ENCODE measurements at places on chromosomes 5 and 9. TPM values are rescaled to one million over a fixed set of nuclear protein-coding genes. Genes with fewer than 3 reads are reported as not detected.
A peak's percentile ranks its signal among the peaks of the same experiment; 100 is the strongest.

DNA sequence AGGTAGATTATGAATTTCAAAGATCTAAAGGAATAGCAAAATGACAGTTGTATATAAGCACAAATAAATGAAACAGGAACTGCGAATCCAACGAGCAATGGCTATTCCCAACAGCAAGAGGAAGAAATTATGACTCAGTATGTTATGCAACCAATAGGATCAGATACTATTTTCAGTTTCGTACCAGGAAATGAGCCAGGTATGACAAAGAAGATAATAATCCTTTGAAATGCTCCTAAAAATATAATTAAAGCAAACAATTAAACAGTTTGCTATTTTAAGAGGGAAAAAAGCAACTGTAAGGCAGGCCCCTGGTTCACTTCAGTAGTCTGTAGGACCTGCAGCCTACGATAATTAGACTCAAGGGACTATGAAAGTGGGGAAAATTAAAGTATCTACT is 58.9 kb downstream of the AUH start:
- DNase-seq, result peak; percentile 93
- H3K27ac ChIP-seq, result no peak overlapping the region
- peaks cover 11% of the 10 kb centered on the region for H3K4me1 ChIP-seq
- no peak overlapping the region for H3K4me3 ChIP-seq

DNA sequence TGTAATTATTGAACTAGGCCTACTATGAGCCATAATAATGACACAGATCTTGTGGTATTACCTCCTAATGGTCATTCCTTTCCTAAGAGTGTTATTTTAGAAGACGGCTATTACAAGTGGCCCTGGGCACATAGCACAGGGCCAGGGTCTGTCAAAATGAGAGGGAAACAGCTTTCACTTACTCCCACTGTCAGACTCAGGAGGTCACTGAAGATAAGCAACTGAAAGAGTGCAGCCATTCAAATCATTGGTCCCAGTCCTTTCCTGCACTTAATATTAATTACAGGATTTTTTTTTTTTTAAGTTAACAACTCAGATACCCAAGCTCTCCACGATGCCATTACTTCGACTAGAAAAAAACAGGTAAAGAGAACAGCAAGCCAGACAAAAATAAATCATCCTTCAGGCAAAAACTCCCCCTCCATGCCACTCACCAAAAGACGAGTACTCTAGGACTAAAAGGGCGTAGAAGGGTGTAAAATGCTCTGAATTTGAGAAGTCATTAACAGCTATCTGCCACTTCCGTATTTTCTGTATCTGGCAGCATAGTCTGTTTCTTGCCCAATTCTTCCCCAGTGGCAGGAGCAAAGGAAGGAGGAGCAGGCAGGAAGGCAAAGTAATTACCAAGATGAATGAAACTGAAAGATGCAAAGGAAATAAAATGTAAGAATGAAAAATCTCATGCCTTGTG is 87.4 kb downstream of the ZNF608 start:
- H3K4me3 ChIP-seq, result no peak overlapping the region
- H3K4me1 ChIP-seq, result peaks cover 38% of the 10 kb centered on the region
- H3K27ac ChIP-seq, result peak overlapping the region; percentile 3
- H3K27me3 ChIP-seq, result no peaks in the 10 kb centered on the region
- no peak for DNase-seq

DNA sequence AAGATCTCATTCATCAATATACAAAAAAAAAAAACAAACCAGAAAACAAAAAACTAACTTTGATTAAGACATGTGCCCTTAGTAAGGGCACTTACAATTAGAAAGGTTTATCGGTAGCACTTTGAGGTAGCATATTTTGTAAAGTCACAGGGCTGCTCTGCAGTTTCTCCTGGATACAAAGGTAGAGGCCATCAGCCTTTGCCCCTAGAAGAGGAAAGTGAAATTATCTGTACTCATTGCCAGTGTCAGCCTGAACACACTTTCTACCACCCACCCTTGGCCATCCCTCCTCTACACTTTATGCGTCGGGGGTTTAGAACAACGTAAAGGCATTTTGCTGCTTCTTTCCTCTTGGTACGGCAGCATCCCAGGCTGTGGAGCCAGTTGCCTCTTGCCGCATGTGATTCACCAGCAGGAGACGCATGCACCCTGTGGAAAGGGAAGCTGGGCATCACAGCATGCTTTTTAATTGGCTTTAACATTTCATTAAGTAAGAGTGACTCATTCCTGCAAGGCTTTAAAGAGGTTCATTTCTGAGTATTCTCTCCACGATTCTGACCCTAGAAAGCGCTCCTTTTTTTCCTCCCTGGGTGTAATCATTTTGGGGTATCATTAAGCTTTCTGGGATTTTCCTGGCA is 84.6 kb downstream of the CEMIP2 start:
- no peaks in the 10 kb centered on the region for H3K27me3 ChIP-seq
- H3K36me3 ChIP-seq, result peaks cover 5% of the 10 kb centered on the region
- no peak overlapping the region for H3K4me3 ChIP-seq
- H3K4me1 ChIP-seq, result peaks cover 19% of the 10 kb centered on the region

DNA sequence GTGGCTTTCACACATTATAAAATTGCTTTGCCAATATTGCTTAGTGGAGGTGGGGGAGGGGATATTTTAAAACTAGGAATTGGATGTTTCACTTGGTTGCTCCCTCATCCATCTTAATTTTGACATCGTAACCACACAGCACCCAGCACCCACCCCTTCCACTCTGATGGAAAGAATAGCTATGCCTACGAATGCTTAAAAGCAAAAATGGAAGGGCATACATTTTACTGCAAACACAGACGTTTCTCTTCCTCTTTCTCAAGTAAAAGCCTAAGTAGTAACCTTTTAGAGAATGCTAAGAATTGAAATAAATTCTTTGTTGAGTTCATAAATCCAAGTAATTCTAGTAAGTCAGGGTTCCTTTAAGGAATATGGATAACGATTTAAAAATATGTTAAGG is 69.9 kb downstream of the JAKMIP2 start:
- DNase-seq, result no peak
- H3K27ac ChIP-seq, result no peak overlapping the region
- no peak overlapping the region for H3K4me3 ChIP-seq
- H3K4me1 ChIP-seq, result no peaks in the 10 kb centered on the region

DNA sequence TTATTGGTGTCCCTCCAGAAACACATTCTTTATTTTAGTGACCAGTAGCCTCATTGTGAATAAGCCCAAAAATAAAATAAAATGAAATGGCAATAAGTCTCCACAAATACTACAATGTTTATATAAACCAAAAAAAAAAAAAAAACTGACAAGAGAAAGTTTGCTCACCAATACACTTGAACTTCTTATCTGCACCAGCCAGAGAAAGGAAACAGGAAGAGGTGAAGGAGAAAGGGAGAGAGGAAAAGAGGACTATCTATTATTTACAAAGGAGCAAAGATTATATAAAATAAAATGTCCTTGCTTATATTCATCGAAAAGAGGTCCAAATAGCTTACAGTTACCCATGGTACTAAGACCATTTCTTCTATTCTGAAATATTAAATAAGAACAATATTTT is 176.4 kb upstream of the CCNG1 start:
- DNase-seq, result no peak

GRCh38 chr5:2634399-2635176 is 116.9 kb downstream of the IRX2 start:
- H3K36me3 ChIP-seq, result no peaks in the 10 kb centered on the region
- no peak overlapping the region for H3K4me3 ChIP-seq
- no peaks in the 10 kb centered on the region for H3K27me3 ChIP-seq

GRCh38 chr9:72396247-72397091 is 31.5 kb upstream of the ZFAND5 start:
- no peak overlapping the region for H3K4me3 ChIP-seq
- peak; percentile 91 for DNase-seq
- no peaks in the 10 kb centered on the region for H3K27me3 ChIP-seq
- H3K4me1 ChIP-seq, result peaks cover 4% of the 10 kb centered on the region
- H3K27ac ChIP-seq, result no peak overlapping the region

DNA sequence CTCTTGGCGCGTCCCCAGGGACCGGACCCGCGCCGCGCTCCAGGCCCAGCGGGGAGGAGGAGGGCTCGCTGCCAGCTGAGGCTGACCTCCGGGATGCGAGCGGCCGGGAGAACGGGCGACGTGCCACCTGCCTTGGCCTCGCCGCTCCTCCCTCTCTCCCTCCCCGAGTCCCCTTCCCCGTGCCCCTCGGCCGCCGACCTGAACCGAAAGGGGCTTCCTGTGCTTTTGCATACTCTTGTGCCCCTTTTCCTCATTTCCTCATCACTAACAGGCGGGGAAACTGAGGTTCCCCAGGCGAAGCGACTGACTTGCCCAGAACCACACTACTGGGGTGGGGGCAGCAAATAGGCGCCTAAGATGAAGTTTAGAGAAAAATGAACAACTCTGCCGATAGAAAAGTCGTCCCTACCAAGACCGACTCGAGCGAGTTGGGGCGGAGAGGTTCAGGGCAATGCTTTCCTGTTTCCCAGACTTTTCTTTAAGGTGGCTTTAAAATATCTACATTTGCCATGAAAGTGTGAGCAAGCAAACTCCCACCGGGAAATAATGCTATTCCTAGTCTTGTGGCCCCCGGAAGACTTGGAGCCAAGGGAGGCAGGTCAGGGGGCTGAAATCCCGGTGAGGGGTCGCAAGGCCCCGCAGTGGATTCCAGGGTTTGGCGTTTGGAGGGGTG is 580 bp upstream of the DUSP1 start:
- peaks cover 20% of the 10 kb centered on the region for H3K4me1 ChIP-seq
- no peaks in the 10 kb centered on the region for H3K27me3 ChIP-seq
- peaks cover 28% of the 10 kb centered on the region for H3K36me3 ChIP-seq
- H3K27ac ChIP-seq, result peak overlapping the region; percentile 98
- DNase-seq, result no peak
- peak overlapping the region; percentile 30 for H3K4me3 ChIP-seq

DNA sequence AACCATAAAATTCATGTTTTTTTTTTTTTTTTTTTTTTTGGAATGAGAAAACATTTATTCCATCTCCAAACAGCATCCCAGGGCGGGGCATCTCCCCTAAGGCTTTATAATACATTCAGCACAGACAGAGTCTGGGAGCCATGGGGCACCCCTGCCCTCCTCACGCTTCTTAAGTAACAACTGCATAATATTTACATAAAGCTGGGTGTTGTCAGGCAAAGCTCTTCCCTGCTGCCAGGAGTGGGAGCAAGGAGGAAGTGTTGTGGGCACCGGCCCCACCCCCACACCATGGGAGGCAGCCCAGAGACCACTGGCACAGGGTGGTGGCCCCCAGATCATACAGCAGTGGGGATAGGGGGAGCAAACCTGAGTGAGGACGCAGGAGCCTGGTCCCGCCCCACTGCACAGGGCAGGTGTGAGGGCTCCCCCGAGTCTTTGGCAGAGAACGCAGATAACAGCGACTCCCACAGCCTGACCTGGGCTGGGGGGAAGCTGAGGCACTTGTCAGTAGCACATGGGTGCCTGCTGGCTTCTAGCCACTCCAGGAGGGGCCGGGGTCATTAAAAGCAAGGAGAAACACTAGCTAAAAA is 86.1 kb upstream of the CEP78 start:
- H3K4me1 ChIP-seq, result no peaks in the 10 kb centered on the region
- H3K36me3 ChIP-seq, result no peaks in the 10 kb centered on the region
- no peak for DNase-seq
- no peak overlapping the region for H3K27ac ChIP-seq
- no peaks in the 10 kb centered on the region for H3K27me3 ChIP-seq

- H3K4me3 ChIP-seq, result no peak overlapping the region
- DNase-seq, result no peak
- peaks cover 10% of the 10 kb centered on the region for H3K36me3 ChIP-seq
- no peaks in the 10 kb centered on the region for H3K27me3 ChIP-seq
- H3K27ac ChIP-seq, result no peak overlapping the region
- 0 out of 2 replicates have a peak, but pooled peaks cover 2% of the 10 kb centered on the region for H3K4me1 ChIP-seq
These were observed 19.1 kb downstream of the AUH start for GRCh38 chr9:91342575-91342974.

DNA sequence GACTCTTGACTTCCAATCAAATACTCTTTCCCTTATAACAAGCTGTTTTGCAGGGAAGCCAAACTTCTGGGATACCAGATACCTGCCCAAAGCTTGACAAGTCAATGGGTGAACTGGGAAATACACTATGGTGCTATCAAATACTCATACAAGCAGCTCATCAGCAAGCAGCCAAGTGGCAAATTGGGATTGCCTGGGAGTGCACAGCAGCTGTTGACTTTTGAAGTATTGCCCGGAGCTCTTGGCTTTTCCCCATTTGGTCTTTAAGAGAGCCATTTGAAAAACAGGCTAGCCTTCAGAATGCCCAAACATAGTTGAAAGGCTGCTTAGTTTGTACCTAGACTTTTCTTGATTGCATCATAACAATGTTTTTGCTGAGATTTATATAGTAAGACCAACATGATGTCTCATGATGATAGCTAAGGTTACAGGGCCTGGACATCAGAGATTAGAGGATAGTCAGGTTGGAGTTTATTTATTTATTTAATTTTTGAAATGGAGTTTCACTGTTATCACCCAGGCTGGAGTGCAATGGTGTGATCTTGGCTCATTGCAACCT is 210.1 kb upstream of the ZNF608 start:
- no peaks in the 10 kb centered on the region for H3K27me3 ChIP-seq
- no peaks in the 10 kb centered on the region for H3K4me1 ChIP-seq
- no peak for DNase-seq
- H3K4me3 ChIP-seq, result no peak overlapping the region
- H3K36me3 ChIP-seq, result no peaks in the 10 kb centered on the region

GRCh38 chr9:136628268-136628667 is 34.4 kb upstream of the EGFL7 start:
- no peaks in the 10 kb centered on the region for H3K36me3 ChIP-seq
- peaks cover 3% of the 10 kb centered on the region for H3K4me1 ChIP-seq
- no peak for DNase-seq
- H3K27ac ChIP-seq, result no peak overlapping the region

- H3K4me1 ChIP-seq, result no peaks in the 10 kb centered on the region
- H3K36me3 ChIP-seq, result no peaks in the 10 kb centered on the region
- no peak for DNase-seq
- H3K4me3 ChIP-seq, result no peak overlapping the region
- peaks cover 8% of the 10 kb centered on the region for H3K27me3 ChIP-seq
- H3K27ac ChIP-seq, result no peak overlapping the region
These were observed 9.7 kb upstream of the HSPB3 start for GRCh38 chr5:54445691-54446378.

- peaks cover 11% of the 10 kb centered on the region for H3K4me1 ChIP-seq
- peak; percentile 89 for DNase-seq
- H3K36me3 ChIP-seq, result no peaks in the 10 kb centered on the region
- no peak overlapping the region for H3K4me3 ChIP-seq
- no peak overlapping the region for H3K27ac ChIP-seq
These were observed 13.8 kb upstream of the ERGIC1 start for GRCh38 chr5:172820046-172820767.

PDE8B gene
- total RNA-seq, result under 0.01 TPM

ADAMTS13 gene
- total RNA-seq, result under 0.01 TPM

IFNA2 gene
- total RNA-seq, result not detected

EPB41L4B gene
- total RNA-seq, result 0.54 TPM

STX17 gene
- total RNA-seq, result 11.7 TPM

VCAN gene
- 158 TPM for total RNA-seq
